ENCODE measurements at places on chromosomes 11 and 22. TPM values are rescaled to one million over a fixed set of nuclear protein-coding genes. Genes with fewer than 3 reads are reported as not detected.

GRCh38 chr11:79615425-79615824, 174.6 kb upstream of the TENM4 start:
- no peaks in the 10 kb centered on the region for H3K27me3 ChIP-seq
- no peaks in the 10 kb centered on the region for H3K36me3 ChIP-seq
- no peak overlapping the region for H3K27ac ChIP-seq
- no peak for DNase-seq
- no peaks in the 10 kb centered on the region for H3K4me1 ChIP-seq

Gene DENND5A
- total RNA-seq: 134 TPM

DNA sequence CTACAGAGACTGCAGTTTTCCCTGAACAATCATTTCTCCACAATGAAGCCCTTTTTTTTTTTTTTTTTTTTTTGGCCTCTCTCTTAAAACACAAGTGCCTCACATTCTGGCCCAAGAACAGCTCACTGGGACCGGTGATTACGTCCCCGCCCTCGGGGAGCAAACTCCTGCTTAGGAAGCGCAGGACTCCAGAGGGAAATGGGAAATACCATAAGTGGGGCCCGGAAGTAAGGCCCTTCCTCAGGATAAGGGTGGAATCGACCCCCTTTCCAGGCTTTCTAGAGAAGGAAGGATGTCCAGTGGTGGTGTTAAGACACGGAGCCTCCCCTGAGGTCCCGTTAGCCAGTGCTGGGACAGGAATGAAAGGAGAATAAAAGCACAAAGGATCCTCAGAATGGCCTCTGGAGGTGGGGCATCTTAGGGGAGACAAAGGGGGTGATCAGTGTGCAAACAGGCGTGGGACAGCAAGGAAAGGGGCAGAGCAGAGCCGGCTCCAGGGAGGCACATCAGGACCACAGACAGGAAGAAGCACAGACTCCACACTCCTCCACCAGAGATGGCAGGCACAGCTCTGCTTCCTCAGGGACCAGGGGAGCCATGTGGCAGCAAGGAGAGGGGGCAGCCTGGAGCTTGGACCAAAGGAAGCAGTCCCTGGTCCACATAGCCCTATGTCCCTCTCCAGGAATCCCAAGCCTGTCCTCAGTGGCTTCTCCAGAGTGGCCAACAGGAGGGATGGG, 61.3 kb downstream of the CHST1 start:
- H3K27ac ChIP-seq: no peak overlapping the region
- H3K4me1 ChIP-seq: peaks cover 34% of the 10 kb centered on the region
- no peak overlapping the region for H3K4me3 ChIP-seq

- no peaks in the 10 kb centered on the region for H3K27me3 ChIP-seq
- H3K4me3 ChIP-seq: no peak overlapping the region
- DNase-seq: no peak
- H3K27ac ChIP-seq: no peak overlapping the region
- no peaks in the 10 kb centered on the region for H3K36me3 ChIP-seq
Measured at GRCh38 chr11:62035293-62035692, 67.9 kb upstream of the FTH1 start.

GRCh38 chr11:5608808-5609207, 12.4 kb downstream of the TRIM6 start:
- no peaks in the 10 kb centered on the region for H3K27me3 ChIP-seq
- no peaks in the 10 kb centered on the region for H3K36me3 ChIP-seq
- H3K4me1 ChIP-seq: no peaks in the 10 kb centered on the region
- no peak for DNase-seq

- no peaks in the 10 kb centered on the region for H3K4me1 ChIP-seq
- H3K27ac ChIP-seq: no peak overlapping the region
- no peak overlapping the region for H3K4me3 ChIP-seq
Measured at GRCh38 chr11:130439160-130439519, 9.3 kb upstream of the ADAMTS15 start.

DNA sequence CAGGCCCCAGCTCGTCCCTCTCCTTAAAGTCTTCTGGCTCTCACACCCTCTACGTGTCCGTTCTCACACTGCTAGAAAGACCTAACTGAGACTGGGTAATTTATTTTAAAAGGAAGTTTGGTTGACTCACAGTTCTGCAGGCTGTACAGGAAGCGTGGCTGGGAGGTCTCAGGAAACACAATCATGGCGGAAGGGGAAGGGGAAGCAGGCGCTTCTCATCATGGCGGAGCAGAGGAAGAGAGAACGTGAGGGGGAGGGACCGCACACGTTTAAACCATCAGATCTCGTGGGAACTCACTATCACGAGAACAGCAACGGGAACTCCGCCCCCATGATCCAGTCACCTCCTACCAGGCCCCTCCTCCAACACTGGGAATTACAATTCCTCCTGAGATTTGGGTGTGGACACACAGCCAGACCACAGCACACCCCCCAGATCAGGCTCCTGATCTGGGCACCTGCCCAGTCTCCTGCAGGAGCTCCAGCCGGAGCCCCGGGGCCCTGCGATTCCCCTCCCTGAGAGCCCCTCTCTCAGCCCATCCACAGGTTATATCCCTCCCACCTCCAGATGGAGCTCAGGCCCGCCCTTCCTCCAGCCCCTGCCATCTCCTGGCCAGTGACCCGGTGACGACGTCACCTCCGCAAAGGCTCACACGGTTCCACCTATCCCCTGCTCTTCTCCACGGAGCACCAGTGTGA, 170.2 kb downstream of the BRD1 start:
- H3K27ac ChIP-seq: no peak overlapping the region
- no peaks in the 10 kb centered on the region for H3K36me3 ChIP-seq
- no peak overlapping the region for H3K4me3 ChIP-seq
- no peaks in the 10 kb centered on the region for H3K27me3 ChIP-seq

Gene C22orf23
- 0.46 TPM for total RNA-seq

DNA sequence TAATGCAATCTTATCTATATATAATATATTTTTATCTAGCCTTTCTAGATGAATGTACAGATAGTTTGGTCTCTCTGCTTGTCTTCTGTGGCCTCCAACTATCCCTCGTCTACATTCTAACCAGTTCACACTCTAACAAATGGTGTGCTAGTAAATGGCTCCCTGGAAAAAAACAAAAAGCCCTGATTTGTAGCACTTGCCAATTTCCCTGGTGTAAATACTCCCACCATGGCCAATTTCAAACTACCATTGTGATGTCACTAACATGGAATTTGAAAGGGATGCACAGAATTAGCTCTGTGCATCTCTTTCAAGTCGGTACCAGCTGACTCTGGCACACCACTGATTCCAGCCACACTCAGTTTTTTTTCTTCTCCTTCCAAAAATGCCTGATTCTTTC, 154.6 kb downstream of the MYO18B start:
- DNase-seq: no peak
- H3K4me1 ChIP-seq: no peaks in the 10 kb centered on the region
- H3K27ac ChIP-seq: no peak overlapping the region
- H3K27me3 ChIP-seq: peaks cover 28% of the 10 kb centered on the region
- no peaks in the 10 kb centered on the region for H3K36me3 ChIP-seq

- no peak overlapping the region for H3K4me3 ChIP-seq
- no peak for DNase-seq
- H3K27ac ChIP-seq: no peak overlapping the region
- no peaks in the 10 kb centered on the region for H3K36me3 ChIP-seq
- no peaks in the 10 kb centered on the region for H3K27me3 ChIP-seq
Measured at GRCh38 chr11:86785576-86785975, 14.8 kb upstream of the PRSS23 start.

GRCh38 chr22:38700270-38700788, 414 bp downstream of the JOSD1 start:
- no peak overlapping the region for H3K27ac ChIP-seq
- H3K27me3 ChIP-seq: peaks cover 9% of the 10 kb centered on the region
- peak; percentile 89 for DNase-seq
- peak overlapping the region; percentile 98 for H3K4me3 ChIP-seq
- H3K4me1 ChIP-seq: peaks cover 31% of the 10 kb centered on the region
- H3K36me3 ChIP-seq: no peaks in the 10 kb centered on the region

Gene CEND1
- 0.94 TPM for total RNA-seq

Gene LMNTD2
- 1.1 TPM for total RNA-seq

Gene ASPHD2
- total RNA-seq: 12.7 TPM

DNA sequence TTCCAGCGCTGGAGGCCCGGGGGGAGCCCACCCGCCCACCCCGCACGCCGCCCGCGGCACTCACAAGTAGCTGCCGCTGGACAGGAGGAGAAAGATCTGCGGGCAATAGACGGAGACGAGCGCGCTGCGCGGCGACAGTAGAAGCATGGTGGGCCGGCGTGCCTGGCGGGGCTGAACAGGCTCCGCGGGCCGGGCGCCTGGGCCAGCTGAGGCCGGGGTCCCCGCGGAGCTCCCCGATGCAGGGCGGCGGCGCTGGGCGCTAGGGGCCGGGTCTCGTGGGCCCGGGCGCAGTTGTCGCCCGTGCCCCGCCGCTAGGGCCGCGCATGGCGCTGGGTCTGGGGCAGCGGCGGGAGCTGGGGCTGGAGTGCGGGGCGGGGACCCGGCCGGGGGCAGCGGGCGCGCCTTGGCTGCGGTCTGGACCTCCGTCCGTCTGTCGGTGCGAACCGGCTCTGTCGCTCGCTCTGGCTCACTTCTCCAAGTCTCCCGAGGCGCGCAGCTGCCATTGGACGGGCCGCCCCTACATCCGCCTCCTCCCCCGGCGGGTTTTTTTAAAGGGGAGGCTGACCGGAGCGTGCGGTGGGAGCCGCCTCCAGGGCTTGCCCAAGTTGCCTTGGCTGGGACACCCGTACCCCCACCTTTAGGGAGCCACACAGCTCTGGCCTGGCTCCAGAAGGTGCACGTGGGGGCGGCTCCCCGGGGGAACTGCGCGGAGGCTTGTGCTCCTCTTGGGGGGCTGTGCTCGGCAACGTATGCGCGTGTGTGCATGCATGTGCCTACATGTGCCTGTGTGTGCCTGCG, 4.7 kb downstream of the WNT7B start:
- peaks cover 82% of the 10 kb centered on the region for H3K27me3 ChIP-seq
- DNase-seq: peak; percentile 59
- H3K4me3 ChIP-seq: peak overlapping the region; percentile 40

DNA sequence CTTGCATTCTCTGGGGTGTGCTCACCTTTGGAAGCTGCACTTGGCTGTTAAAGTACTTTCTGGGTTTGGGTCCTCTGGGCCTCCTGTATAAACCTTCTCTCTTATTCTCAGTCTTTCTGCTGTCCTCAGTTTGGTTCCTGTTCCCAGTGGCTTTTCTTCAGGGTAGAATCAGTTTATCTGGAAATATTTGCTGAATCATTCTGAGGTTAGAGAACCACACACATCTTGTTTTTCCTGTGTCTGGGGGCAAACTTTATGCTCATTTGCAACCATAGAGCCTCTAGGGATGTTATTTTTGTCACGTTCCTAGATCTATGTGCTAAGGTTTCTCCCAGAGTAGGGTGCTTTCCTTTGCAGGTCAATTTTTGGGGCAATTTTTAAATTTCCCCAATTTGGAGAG, 224.3 kb upstream of the C11orf87 start:
- no peak for DNase-seq
- no peaks in the 10 kb centered on the region for H3K27me3 ChIP-seq
- H3K4me1 ChIP-seq: no peaks in the 10 kb centered on the region
- H3K36me3 ChIP-seq: no peaks in the 10 kb centered on the region

DNA sequence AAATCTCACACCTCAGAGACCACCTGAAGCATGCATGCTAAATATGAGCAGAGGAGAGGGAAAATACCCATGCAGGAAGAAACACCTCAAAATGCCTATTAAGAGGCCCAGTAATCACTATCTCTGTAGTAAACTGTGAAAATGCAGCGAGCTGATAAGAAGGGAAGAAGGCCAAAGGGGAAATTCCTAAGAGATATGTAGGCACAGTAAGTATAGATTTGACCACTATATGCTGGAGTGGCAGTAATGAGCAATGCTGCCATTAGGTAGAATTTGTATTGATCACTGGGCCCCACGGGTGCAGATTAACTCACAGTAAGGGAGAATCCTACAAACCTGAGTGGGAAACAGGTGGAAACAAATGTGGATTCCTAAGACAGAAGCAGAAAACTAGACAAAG, 1813.1 kb upstream of the RAG2 start:
- no peak overlapping the region for H3K27ac ChIP-seq
- no peaks in the 10 kb centered on the region for H3K36me3 ChIP-seq
- no peaks in the 10 kb centered on the region for H3K4me1 ChIP-seq

- H3K36me3 ChIP-seq: no peaks in the 10 kb centered on the region
- peak overlapping the region; percentile 26 for H3K27ac ChIP-seq
- peaks cover 45% of the 10 kb centered on the region for H3K4me1 ChIP-seq
- DNase-seq: peak; percentile 65
- peaks cover 14% of the 10 kb centered on the region for H3K27me3 ChIP-seq
Measured at GRCh38 chr11:125170510-125171031, 6.0 kb downstream of the PKNOX2 start.

GRCh38 chr11:65698205-65698604, 13.8 kb upstream of the KAT5 start:
- DNase-seq: no peak
- H3K36me3 ChIP-seq: no peaks in the 10 kb centered on the region
- H3K27ac ChIP-seq: no peak overlapping the region
- no peaks in the 10 kb centered on the region for H3K4me1 ChIP-seq
- peaks cover 18% of the 10 kb centered on the region for H3K27me3 ChIP-seq
- H3K4me3 ChIP-seq: no peak overlapping the region

DNA sequence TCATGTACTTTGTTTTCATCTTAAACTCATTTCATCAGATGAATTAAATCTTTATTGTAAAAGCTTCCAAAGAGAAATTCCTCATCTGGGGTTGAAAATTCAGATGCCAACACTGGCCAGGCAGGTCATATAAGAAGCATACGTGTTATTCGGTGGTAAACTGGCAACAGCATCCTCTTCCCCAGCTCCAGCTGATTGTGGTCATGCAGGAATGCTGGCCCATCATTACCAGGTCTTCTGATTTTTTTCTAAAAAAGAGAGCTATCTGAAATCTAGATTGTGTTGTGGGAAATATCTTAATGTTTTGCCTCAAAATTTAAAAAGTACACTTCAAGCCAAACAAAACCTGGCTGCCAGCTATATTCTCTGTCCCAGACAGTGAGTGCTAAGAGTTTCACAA, 53.6 kb downstream of the ARFGAP2 start:
- no peak for DNase-seq
- H3K36me3 ChIP-seq: no peaks in the 10 kb centered on the region
- no peak overlapping the region for H3K27ac ChIP-seq
- H3K4me1 ChIP-seq: no peaks in the 10 kb centered on the region

GRCh38 chr11:45110562-45110961, 35.9 kb upstream of the PRDM11 start:
- H3K27me3 ChIP-seq: peaks cover 41% of the 10 kb centered on the region
- H3K36me3 ChIP-seq: no peaks in the 10 kb centered on the region
- DNase-seq: peak; percentile 87
- H3K27ac ChIP-seq: no peak overlapping the region
- no peaks in the 10 kb centered on the region for H3K4me1 ChIP-seq

Gene ASCL3
- not detected for total RNA-seq

Measured in neural progenitor cell (in vitro differentiated cells).